GM23248 (cell line): ENCODE measurements at places on chromosomes 5 and 9. TPM values are rescaled to one million over a fixed set of nuclear protein-coding genes. Genes with fewer than 3 reads are reported as not detected.

DNA sequence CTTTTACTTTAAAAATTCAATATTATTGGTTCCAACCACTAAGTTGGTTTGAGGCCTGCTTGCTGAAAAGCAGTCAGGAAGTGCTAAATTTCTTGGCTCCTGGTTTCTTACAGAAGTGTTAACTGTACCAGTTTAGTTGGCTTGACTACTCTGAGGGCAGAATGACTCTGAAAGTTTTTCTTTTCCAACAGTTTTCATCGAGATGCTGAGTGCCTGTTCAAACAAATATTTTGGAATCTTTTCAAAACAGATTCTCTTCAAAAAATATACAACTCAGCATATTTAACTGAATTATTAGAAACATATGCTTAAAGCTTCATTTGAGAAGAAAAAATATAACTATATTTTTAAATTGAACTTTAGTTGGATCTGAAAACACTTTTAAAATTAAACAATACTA, 37.0 kb downstream of the SLC38A9 start:
- peak; percentile 41 for DNase-seq

GRCh38 chr5:112951124-112951702, 25.4 kb upstream of the DCP2 start:
- no peak for DNase-seq

GRCh38 chr9:105651806-105652205, 10.5 kb upstream of the TAL2 start:
- no peak for DNase-seq

DNA sequence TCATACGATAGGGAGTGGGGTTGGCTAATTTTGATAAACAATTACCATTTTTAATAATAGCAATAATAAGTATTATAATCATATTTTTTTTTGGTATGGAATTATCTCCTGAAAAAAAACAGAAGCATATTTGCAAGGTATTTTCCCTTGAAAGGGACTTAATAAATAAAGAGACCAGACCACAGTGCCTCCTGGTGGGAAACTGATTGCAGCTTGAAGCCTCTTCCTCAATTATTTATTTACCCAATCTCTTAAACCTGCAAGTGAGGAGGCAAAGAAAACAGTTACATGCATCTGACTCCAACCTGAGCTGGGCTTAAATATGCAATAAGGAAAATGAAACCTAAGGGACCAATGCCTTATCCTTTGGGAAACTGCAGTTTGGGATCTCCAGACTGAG, 388.1 kb upstream of the ACO1 start:
- no peak for DNase-seq

- DNase-seq = peak; percentile 78
Measured at GRCh38 chr5:139633295-139634027, 14.7 kb upstream of the CXXC5 start.

- DNase-seq = no peak
Measured at GRCh38 chr9:126528915-126529314, 84.8 kb upstream of the LMX1B start.

DNA sequence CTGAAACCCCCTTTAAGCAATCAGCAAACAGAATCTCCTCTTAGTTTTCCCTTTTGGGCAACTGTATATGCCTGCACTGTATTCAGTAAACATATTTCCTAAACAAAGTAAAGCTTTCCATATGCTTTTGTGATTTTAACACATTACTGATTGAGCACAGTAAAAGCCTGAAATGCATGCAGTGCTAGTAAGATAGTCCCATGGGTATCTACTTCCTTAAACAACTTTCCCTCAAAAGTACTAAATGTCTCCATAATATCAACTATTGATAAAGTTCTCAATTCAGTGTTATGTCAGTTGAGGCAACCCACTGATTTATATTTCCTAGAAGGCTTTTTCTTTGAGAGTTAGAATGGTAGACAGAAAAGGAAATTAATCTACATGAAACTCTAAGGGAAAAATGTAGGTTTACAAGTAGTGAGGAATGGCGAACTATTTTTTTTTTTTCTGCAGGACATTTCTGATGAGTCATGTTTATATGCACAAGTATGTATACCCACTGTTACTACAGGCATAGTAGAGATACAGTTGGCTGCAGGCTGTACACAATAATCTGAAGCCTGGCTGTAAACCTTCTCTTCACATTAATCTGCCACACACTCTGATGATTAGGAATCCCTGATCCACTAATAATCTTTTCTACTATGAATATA, 31.2 kb upstream of the CEP120 start:
- DNase-seq = peak; percentile 20

DNA sequence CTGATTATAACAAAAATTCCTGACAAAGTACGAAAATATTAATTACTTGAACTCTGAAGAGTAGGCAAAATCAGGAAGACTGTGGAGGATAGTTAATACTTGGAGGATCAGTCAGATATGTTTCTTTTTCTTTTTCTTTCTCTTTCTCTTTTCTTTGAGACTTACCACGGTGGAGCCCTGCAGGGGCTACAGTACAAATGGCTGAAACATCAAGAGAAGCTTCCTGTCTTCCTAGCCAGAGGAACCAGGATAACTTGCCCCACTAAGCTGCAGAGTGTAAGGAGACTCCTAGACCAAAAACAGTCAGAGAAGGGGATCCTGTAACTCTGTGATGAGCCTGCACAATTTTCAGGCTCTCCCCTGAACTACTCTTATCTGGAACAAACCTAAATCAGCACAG, 324.6 kb upstream of the TYRP1 start:
- no peak for DNase-seq

DNA sequence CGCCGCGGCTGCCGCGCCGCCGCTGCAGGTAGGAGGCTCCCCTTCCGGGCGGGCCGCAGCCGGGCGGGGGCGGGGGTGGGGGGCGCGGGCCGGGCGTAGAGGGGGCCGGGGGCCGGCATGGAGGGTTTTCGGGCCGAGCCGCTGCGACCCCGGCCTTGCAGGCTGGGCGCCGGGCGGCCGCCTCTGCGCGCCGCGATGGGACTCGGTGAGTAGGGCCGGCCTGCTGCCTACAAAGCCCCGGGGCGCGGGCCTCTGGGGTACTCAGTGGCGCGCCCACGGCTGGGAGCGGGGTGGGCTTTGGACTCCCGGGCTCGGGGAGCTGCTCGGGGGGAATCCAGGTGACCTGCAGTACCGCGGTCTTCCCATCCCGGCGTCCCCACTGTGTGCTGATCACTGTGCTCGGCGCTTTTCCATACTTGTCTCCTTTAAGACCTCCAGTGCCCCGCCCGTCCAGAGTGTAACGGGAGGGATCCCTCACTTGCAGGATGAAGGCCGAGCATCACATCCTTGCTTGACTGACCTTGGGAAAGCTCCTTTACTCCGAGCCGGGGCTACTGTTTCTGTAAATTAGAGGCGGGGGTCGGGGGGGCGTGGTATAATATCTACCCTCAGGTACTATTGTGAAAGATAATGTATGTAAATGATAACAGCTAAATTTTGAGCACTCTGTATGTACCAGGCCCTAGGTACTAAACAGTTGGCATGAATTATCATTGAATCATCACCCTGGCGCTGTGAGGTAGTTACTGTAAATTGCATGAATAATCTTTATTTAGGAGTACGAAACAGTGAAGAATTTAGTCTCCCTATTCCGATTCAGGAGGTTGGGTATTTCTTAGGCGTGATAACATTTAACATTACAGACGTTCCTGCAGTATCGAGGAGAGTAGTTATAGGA, 672 bp downstream of the MSANTD3 start:
- peak; percentile 88 for DNase-seq

- no peak for DNase-seq
Measured at GRCh38 chr9:97501972-97502221, 431 bp downstream of the TMOD1 start.

- DNase-seq = no peak
Measured at GRCh38 chr5:171340491-171340890, 31.4 kb downstream of the TLX3 start.

GRCh38 chr9:116112236-116112635, 41.4 kb upstream of the PAPPA start:
- DNase-seq = peak; percentile 31

DNA sequence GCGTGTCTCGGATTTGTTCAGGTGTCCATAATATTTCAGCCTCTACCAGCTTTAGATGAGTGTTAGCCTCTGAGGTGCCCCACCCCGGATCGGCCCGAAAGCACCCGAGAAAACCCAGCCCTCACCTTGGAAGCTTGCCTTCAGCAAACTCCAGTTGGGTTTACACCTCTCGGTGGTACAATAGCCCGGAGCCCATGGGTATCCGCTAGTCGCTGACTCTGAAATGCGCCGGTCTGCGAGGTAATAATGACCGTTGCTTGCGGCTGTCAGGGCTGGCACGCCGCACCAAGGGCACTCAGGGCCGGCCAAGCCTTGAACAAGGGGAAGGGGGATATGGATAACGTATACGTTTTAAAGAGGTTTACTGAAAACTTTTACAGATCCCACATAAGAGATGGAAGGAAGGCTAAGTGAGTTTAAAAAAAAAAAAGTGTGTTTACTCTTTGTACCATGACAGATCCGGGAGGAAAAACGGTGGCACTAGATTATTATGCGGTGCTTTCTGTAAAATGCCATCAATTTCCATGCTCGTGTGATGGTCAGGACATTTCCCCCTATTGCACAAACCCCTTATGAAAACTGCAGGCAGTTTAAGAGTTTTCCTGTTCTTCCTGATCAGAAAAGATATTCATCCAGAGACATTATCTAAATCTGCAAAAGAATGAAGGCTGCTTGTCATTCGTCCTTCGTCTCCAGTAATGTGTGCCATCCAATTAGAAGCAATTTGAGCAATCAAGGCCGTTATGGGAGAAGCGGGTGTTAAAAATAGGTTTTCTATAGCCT, 124.2 kb downstream of the TMEM161B start:
- DNase-seq = no peak

DNA sequence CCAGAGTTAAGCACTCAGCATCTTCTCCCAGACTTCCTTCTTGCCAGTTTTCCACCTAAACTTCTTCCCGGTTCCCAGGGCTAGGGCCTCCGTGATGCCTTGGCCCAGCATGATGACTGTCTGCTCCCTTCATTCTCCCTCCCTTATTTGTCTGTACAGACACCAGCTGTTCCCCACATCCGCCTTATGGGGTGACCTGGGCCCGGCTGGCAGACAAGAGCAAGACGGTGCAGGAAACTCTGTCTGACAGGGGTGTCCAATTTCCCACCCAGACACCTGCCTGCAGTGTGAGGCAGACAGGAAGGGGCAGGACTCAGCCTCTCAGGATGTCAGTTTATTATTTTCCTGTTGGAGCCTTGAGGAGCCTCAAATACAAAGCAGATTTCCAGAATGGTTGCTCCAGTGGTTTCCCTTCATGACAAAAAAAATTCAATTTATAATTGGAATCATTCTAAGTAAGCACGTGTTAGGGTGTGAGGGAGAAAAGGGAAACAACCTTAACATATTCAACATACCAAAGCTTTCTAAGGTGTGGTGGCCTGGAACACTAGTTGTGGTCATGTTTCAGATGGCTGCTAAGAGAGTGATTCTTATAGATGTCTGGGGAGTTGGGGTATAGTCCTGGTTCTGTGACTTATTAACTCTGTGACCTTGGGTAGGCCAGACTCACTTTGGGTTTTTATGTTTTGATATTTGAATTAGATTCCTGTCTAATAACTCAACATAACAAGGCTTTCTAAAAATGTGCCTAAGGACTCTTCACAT, 234.5 kb downstream of the PAPPA start:
- no peak for DNase-seq

GRCh38 chr5:53426878-53427277, 53.6 kb upstream of the FST start:
- DNase-seq = no peak

DNA sequence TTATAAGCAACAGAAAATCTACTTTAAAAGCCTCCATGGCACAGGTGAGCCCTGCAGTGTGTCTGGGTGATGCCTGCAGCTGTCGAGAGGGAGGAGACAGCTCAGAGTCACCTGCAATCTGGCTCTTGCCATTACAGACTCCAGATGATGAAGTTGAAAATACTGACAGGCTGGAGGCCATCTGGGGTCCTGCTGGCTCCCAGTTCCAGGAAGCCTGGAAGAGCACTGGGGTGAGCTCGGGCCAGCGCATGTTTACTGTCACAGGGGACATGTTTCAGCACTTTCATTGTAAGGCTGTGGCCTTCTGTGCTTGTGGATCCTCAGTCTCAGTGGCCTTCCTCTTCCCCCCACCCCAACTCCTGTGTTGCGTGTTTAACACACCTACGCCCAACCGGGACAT, 28.4 kb downstream of the CEL start:
- no peak for DNase-seq

- no peak for DNase-seq
Measured at GRCh38 chr9:101014566-101014965, 14.0 kb upstream of the PLPPR1 start.

- DNase-seq = no peak
Measured at GRCh38 chr9:24602693-24603352, 57.1 kb upstream of the IZUMO3 start.

DNA sequence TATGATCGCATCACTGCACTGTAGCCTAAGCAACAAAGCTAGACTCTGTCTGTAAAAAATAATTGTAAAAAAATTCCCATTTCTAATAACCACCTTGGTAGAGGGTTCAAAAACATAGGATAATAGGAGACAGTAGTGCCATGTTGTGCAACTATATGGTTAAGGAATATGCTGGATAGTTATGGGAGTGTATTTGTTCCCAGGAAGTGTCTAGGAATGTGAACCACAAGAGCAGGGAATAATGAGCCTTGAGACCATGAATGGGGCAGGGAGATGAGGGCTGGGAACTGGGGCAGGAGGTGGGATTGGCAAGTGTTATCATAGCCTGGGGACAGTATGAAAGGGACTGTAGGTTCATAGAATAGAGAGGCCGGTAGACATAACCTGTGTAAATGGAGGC, 50.4 kb downstream of the RUSC2 start:
- no peak for DNase-seq

- DNase-seq = no peak
Measured at GRCh38 chr9:88321764-88322163, 66.5 kb upstream of the SPIN1 start.

- DNase-seq = no peak
Measured at GRCh38 chr5:11247224-11247623, 486.2 kb upstream of the DAP start.

DNA sequence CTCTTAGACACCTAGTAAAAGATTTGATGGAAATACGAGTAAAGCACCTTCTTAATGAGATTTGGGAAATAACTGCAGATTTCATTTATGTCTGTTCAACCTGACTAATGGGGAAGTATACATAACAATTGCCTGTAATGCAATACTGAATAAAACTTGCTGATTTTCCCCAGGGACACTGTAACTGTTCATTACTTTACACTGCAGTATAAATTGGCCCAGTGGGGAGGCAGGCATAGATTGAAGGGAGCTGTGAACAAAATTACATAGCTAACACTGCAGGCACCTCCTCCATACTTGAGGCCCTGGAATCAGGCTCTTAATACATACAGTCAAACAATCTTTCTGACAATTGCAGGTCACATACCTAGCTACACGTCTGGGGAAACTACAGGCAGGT, 216.2 kb downstream of the PTPRD start:
- DNase-seq = no peak

GRCh38 chr5:6859951-6860638, 146.9 kb downstream of the TENT4A start:
- no peak for DNase-seq

- no peak for DNase-seq
Measured at GRCh38 chr5:105150323-105150722, 1587.7 kb upstream of the NUDT12 start.

FBXW2 gene
- 18.3 and 23.7 TPM in 2 replicates for total RNA-seq

CFAP90 gene
- total RNA-seq = 0.32 TPM in 1 of 2 replicates, not detected in the other

NR2F1-AS1 gene
- total RNA-seq = 8.3 and 13.4 TPM in 2 replicates

TAF11L5 gene
- not detected in 2 replicates for total RNA-seq

NOL6 gene
- total RNA-seq = 27.9 and 31.2 TPM in 2 replicates

TXNDC8 gene
- not detected in 2 replicates for total RNA-seq

SOWAHA gene
- not detected in 2 replicates for total RNA-seq

GABRA6 gene
- not detected in 2 replicates for total RNA-seq

DMRT3 gene
- total RNA-seq = not detected in 2 replicates

NTRK2 gene
- not detected in 2 replicates for total RNA-seq

PCDHGA8 gene
- 0.86 and 1.5 TPM in 2 replicates for total RNA-seq

SPINK13 gene
- not detected in 2 replicates for total RNA-seq

TLR4 gene
- total RNA-seq = 11.9 and 13.8 TPM in 2 replicates

SELENOP gene
- 1.4 and 1.5 TPM in 2 replicates for total RNA-seq
